ENCODE measurements at places on chromosomes 3 and 15.

DNA sequence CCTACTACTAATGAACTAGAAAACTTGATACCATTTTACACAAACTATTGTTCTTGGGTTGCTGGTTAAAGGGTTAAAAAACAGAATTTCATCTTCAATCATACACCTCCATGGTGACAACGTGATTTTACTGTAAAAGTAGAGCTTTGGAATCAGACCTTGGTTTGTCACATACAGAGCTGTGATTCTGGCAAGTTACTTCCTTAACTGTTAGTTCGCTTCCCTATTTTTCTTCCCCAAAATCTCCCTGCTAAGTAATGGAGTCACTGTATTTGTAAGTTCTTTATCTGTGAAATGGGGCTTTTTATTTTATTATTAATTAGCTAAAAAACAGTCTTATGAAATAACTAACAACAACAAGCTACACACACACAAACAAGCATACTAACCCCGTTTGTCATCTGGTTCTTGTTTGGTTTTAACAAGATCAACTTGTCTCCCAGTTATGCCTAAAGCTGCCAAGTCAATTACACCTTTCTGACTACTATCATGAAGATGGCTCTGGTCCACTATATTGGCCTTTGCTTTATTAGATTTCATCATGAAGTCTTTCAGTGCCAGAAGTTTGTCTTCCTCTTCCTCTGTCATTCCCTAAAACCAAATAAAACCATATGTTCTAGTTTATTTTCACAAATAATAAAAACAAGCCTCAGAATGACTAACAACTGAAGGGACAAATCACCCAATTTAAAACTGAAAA lies 38.6 kb downstream of the PIK3R4 start:
- DNase-seq = no peak

DNA sequence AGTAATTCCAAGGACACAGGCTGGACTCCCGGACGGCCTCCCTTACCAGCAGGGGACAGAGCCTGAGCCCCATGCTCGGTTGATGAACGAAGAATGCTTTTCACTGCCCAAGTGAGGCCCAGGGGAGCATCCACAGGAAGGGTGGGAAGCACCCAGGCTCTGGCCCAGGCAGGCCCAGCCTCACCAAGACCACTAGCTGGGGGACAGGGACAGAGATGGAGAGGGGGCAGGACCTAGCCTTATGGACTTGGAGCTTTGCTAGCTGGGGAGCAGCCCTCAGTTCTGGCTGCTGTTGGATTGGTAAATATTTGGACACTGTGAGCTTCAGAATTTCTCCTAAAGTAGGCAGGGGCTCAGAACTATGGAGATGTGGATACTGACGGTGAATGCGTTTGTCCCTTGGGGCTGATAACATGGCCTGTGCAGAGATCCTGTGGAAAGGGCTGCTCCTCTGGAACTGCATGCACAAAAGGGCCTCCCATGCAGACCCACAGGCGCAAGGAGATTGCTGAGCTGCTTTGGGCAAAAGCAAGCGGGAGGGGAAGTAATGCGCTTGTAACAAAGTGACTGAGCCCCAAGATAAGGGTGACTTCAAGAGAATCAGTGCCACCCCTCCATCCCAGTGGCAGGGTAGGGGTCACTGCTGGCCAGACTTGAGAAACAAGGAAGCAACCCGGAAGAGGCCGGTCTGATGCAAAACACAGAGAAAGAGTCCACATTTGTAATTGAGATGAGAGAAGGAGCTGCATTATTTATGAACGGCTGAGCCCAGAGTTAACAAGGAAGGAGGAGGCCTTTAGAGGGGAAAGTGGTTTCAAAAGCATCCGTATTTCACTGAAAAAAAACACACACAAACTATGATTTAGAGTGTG lies 70.1 kb upstream of the MEF2A start:
- DNase-seq = peak; percentile 53

- DNase-seq = no peak
These were observed 248.4 kb downstream of the ISL2 start for GRCh38 chr15:76584868-76585575.

GRCh38 chr15:99436542-99437314 lies 129.1 kb upstream of the MEF2A start:
- no peak for DNase-seq
